ENCODE measurements at places on chromosomes 5 and 9.

DNA sequence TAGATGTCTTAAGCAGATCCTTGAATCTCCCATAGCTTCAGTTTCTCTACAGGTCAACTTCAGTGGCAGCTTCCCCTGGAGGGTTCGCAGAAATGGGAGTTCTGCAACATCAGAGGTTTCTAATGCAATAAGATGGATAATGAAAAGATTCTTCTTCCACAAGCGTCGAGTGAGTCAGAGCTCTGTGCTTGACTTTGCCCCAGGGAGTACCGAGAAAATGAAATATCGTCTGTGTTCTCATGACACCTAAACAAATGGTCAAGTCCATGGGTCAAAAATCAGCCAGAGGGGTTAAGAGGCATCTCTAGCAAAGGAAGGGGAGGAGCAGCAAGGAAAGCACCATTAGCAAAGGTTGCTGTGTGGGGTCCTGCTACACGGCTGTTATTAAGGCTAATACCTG lies 3.2 kb upstream of the ADRA1B start:
- DNase-seq: peak; percentile 66

GRCh38 chr5:2658447-2658846 lies 93.0 kb downstream of the IRX2 start:
- DNase-seq: no peak

DNA sequence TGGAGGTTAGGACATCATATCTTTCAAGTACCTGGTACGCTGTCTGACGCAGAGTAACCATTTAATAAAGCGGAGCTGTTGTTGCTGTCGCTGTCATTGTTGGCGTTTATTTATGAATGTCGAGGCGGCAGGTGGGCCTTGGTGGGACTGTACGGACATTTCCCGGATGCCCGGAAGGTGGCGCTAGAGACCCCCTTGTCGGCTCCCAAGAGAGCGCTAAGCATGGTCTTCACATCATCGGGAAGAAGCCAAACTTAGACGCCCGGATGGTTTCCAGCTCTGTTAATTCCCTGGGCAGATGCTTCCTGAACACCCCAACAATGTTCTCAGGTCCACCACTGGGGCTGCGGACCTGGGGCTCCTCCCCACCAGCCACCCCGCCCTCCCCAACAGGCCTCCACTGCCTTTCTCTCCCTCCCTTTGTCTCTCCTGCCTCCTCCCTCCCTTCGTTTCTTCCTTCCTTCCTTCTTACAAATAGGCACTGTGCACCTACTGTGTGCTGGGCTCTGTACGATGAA lies 54.1 kb downstream of the DUSP1 start:
- peak; percentile 68 for DNase-seq

DNA sequence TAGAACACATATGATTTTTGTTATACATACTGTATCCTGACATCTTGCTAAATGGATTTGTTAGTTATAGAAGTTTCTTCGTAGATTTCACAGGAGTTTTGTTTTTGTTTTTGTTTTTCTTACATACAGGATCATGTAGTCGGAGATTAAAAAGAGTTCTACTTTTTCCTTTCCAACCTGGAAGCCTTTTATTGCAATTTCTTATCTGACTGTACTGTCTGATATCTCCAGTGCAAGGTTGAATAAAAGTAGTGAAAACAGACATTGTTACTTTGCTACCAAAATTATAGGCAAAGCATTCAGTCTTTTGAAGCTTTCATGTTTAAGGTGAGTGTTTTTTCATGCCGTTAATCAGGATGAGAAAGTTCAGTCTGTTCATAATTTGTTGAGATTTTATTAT lies 117.4 kb upstream of the PRSS3 start:
- DNase-seq: no peak

GRCh38 chr9:93265972-93266371 lies 82.0 kb downstream of the WNK2 start:
- DNase-seq: no peak

Data from large intestine (tissue), 12 donors.